ENCODE measurements at places on chromosomes 5 and 9.

DNA sequence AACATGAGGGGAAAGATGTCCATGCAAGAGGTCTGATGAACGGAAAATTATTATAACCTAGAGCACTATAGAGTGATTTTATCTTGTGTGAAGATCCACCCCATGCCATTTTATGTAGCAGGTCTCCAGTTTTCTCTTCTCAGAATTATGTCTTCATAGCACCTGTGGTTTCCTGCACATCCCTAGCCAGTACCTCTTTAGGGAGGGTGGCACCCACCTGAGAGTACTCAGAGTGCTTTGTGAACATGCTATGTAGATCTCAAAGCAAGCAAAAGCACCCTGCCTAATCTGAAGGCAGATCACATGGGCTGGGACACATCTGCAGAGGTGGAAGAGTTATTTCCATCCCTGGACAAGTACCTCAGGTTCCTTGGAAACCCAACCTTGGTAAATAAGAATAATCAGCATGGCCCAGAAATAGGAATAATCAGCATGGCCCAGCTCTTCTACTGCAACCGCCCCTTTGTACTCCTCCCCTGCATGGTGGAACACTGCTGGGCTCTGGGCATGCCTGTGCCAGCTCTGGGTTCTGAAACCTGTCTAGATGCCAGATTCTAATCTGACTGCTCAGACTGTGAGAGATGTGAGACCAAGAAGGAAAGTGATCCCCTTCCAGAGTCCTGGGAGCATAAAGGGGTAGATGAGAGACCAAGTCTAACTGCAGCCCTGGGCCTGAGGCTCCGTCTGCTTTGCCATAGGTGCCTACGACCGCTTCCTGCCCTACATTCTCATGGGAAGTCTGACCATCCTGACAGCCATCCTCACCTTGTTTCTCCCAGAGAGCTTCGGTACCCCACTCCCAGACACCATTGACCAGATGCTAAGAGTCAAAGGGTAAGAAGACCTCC, 23.7 kb downstream of the SLC22A5 start:
- DNase-seq = no peak

DNA sequence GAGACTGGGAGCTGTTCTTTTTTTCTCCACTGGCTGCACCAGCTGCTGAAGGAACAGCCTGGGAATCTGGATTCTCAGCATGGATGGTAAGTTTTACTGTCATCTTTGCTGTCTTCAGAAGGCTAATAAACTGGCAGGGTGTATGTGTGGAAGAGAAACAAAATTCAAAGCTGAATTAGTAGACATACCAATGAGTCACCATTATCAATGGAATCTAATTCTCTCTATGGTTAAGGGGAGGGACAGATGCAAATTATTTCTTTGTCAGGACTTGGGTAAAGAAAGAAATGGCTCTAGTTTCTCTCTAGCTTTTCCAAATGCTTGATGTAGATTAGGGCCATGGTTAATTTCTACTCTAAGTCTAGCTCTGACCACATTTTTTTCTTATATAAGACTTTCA, 154.2 kb downstream of the MPDZ start:
- DNase-seq = no peak

- DNase-seq = no peak
Measured at GRCh38 chr9:73093740-73094379, 57.8 kb upstream of the ANXA1 start.

DNA sequence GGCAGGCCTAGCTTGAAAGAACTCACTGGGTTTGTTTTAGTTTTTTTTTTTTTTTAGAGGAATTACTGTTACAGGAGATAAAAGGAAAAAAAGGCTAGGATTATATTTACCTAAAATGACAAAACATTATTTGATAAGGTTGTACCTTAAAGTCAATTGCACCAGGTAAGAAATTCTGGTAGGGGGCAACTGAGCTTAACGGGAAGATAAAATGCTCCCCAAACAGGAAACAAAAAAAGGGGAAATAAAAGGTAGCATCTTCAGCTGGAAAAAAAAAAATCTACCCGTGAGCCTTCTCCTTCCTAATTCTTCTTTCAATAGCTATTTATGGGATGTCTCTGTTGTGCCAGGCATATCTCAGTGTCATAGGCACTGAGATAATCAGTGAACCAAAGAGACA, 164.5 kb downstream of the PIK3R1 start:
- no peak for DNase-seq

DNA sequence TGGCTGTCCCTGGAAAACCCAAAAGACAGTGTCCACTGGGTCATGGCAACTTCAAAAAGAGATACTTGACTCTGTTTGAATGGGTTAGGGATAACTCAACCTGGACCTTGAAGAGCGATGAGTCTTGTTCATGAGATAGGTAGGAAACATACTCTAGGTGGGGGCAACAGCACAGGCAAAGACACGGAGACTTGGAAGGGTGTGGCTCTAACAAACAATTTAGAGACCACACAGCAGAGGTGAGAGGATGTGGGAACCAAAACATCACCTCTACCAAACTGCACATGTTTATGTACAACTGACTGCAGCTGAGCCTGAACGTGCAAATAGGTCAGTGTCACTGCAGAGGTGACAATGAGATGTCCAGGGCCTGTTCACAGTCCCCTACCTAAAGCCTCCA, 247.7 kb upstream of the ADRA1B start:
- DNase-seq = no peak

GRCh38 chr9:18955626-18956025, 77.4 kb downstream of the SAXO1 start:
- DNase-seq = no peak

DNA sequence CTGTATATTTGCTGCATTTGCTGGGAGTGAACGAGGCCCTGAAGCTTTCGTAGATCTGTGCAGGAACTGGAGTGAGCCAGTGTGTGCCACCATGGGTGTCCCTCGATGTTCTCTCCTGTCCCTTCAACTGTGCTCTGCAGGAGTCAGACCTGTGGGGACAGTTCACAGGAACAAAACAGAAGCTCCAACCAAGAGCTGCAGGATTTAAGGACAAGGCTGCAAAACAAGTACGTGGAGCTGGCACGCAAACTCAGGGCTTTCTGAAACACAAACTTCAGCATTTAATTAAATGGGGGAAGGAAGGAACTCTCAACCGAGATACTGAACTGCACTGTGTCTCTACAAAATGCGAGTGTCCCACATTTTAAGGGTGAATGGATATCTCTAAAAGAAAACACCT, 24.2 kb downstream of the BASP1 start:
- no peak for DNase-seq

- no peak for DNase-seq
Measured at GRCh38 chr5:146041180-146041789, 64.1 kb downstream of the PLAC8L1 start.

- no peak for DNase-seq
Measured at GRCh38 chr9:124356745-124357390, 58.4 kb downstream of the PSMB7 start.

GRCh38 chr9:2047144-2047671, 32.1 kb downstream of the SMARCA2 start:
- DNase-seq = no peak

DNA sequence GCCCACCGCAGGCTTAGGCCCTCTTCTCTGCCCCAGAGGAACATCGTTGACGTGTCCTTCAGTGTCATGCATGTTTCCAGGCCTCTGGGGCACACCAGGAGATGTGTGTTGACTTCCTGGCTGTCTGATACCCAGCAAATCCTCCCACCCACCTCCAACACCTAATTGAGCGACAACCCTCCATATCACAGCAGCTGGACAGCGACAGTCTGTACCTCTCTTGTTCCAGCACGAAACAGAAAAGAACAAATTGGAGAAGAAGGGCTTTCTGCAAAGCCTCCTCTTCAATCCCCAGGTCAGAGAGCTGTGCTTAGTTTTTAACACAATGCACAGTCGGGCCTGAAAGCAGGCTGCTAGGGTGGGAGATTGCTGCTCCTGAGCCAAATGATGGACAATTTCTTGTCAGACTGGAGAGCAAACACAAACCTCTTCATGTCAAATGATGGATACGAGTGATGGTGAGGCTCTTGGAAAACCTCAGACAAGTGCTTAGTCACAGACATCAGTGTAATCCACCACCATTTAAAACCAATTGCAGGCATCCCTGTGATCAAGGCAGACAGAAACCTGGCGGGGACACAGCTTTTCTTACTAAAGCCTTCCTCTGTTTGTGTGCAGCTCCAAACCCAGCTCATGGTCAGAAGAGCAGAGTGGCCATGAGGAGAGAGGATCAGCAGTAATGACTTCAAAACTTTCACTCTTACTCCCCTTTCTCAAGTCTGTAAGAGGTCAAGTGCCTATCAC, 110.6 kb downstream of the EBF1 start:
- no peak for DNase-seq

DNA sequence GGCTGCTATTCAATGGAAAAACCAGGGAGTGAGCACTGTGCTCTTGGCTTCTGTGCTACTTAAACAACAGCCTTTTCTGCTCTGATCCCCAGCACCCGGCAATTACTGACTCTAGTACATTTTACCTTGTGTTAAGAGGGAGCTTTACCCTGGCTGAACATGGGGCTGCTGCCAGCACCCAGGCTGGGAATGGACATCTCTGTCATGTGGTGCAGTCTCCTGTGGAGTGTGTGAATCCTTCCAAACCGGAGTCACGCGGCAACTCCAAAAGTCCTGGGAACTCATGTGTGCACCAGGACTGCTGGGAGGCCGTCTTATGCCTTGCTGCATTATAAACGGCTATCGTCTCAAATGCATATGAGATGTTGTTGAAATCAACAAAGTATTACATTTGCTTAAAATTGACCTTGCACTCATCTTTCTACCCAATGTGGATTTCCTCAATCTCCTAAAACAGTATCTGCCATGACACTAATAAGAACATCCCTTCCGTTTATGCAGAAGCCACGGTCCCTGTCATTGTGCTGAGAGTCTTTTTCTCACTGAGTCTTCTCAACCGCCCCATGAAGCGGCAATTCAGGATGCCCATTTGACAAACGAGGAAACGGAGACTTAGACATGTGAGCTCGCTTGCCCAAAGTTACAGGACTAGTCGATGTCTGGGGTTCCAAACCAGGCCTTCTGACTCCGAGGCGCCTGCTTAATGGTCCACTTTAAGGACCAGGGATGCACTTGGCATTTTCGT, 884 bp upstream of the GSN start:
- DNase-seq = no peak

GRCh38 chr5:177071666-177072385, 14.9 kb upstream of the FGFR4 start:
- peak; percentile 21 for DNase-seq

- no peak for DNase-seq
Measured at GRCh38 chr9:82988488-82988887, 74.5 kb downstream of the RASEF start.
